ENCODE measurements at places on chromosomes 12 and 14.

DNA sequence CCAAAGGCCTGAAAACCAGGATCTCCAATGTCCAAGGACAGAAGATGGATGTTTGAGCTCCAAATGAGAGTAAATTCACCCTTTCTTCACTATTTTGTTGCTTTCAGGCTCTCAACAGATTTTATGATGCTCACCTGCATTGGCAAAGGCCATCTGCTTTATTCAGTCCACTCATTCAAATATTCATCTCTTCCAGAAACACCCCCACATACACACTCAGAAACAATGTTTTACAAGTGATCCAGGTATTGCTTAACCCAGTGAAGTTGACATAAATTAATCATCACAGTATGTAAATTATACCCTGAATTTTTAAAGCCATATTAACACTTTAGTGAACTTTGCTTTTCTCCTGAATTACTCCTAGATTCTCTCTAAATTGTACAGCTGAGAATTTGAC is 63.3 kb downstream of the DUSP6 start:
- no peak for DNase-seq

- DNase-seq, result no peak
These were observed 2.3 kb downstream of the MTA1 start for GRCh38 chr14:105421723-105422615.

DNA sequence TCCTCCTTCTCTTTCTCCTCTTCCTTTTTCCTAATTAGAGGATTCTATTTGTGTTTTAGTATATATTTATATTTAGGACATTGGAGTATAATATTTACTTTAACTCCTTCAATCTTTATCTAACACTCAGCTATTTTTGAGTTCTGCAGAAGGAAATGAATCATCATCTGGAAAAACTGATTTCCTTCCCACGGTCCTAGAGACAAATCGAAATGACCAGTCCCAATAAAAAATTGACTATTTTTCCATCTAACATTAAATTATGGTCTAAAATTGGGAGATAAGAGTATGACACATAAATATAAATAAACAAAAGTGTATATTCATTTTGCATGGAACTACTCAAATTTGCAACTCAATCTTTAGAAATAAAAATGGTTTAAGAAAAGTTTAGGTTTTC is 167.4 kb downstream of the TMTC3 start:
- no peak for DNase-seq

GRCh38 chr12:68984796-68985573 is 52.0 kb upstream of the CPM start:
- no peak for DNase-seq

GRCh38 chr14:35818346-35819115 is 7.6 kb upstream of the BRMS1L start:
- DNase-seq, result peak; percentile 57

- DNase-seq, result no peak
These were observed 298.9 kb downstream of the PCNX1 start for GRCh38 chr14:71206123-71206522.

GRCh38 chr12:24047326-24047725 is 97.9 kb upstream of the SOX5 start:
- DNase-seq, result no peak

GRCh38 chr14:56205881-56206280 is 87.7 kb downstream of the PELI2 start:
- no peak for DNase-seq

- no peak for DNase-seq
These were observed 629.3 kb downstream of the DIO2 start for GRCh38 chr14:79581912-79582576.

DNA sequence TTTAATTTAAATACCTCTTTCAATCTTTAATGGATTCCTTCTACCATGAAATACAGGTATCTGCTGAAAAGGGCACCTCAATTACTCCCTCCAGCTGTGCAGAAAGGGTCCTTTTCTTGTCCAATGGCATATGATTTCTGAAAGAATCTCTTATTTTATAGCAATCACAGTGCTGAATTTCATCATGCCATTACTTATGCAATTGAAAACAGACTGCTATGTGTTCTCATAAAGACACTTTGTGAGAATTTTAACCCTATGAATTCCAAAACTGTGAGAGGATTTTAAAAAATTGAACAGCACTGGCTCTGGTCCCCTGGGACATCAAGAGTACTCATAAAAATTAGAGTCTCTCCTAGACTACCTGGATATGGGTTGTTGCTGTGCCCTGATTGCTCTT is 45.9 kb upstream of the CNOT2 start:
- DNase-seq, result peak; percentile 41

DNA sequence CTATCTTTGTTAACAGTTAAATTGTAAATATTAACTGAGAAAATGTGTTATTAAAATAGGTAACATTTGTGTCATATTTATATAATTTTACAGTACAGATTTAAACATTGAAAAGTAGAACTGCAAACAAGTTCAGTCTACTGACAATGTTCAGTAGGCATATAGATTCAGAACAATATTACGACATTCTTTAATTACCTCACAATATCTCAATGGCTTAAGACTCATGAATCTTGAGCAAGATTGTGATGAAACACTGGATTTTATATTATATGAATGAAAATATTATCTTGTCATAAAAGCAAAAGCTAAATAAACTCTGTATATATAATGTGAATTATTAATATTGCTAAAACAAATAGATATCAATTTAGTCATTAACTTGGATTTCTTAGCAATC is 194.9 kb downstream of the ADAMTS20 start:
- DNase-seq, result no peak

GRCh38 chr12:112163471-112163991 is 38.2 kb downstream of the TRAFD1 start:
- DNase-seq, result no peak

GRCh38 chr14:75274899-75275569 is 3.6 kb upstream of the FOS start:
- peak; percentile 85 for DNase-seq

DNA sequence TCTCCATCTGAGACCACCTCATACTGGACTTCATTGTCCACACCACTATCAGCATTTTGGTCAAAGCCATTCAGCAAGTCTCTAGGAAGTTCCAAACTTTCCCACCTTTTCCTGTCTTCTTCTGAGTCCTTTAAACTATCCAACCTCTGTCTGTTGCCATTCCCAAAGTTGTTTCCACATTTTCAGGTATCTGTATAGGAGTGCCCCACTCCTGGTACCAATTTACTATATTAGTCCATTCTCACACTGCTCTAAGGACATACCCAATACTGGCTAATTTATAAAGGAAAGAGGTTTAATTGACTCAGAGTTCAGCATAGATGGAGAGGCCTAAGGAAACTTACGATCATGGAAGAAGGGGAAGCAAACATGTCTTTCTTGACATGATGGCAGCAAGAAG is 292.2 kb upstream of the ATXN7L3B start:
- DNase-seq, result no peak

GRCh38 chr14:46482200-46482599 is 169.4 kb downstream of the RPL10L start:
- DNase-seq, result no peak

DNA sequence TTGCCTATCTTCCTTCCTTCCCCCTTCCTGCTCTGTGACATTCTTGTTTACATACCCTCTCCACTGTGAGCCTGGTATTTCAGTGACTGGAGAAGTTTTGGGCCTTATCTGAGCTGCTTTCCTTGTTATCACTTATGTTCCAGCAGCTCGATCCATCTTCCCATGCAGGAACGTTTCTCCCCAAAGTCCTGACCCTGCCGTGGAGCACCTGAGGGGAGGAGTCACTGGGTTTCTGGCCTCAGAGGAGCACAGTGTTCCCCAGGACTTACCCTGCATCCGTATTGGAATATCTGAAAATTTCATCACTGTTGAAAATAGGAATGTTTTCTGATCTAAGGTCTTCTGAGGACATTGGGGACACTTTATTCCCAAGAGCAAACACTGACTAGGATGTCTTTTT is 141.8 kb downstream of the CACNA1C start:
- DNase-seq, result no peak

DNA sequence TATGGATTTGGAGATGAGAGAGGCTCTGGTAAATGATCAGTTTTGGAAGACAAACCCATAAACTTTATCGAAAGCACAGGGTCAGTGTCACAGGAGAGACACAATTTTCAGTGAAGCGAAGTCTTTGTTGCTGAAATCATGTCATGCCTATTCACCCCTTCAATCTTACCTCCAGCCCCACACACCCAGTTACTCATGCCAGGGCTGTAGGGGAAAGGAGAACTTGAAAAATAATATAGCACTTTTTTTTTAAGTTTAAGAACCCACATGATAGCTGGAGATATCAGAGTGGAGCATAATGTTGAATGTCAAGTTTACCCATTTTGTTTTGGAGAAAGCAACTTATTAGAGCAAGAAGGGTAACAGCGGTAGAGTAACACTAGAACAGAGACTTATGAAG is 107.4 kb downstream of the SSPN start:
- no peak for DNase-seq

- DNase-seq, result peak; percentile 21
These were observed 628 bp downstream of the SNRPF start for GRCh38 chr12:95859344-95859816.

DNA sequence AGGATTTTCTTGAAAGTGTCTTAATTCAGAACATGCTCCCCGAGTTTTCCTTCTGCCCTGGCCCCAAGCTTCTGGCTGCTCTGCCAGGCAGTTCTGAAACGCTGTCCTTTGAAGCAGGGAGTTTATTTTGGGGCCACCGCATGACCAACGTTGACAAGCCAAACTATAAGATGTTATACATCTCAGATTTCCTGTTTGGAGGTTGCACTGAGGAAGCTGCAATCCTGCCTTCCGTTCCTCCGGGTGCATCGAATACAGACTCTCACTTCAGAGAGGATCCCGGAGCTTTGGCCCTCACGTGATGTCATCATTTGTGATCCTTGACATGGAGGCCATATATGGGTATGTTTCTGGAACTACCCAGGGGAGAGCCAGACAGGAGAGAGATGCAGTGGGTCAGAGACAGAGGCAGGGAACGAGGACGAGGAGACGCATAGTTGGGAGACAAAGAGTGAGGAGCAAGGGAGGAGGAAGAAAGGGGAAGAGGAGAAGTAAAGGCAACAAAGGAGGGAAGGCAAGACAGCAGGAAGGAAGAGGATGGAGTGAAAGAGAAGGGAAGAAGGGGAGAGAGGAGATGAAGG is at the start of gene ASB2:
ASB2 (minus strand) TSS at position 94 of the 581 bp plus-strand sequence. CDS start 12,031 bp downstream, outside the sequence.
- peak; percentile 29 for DNase-seq

DNA sequence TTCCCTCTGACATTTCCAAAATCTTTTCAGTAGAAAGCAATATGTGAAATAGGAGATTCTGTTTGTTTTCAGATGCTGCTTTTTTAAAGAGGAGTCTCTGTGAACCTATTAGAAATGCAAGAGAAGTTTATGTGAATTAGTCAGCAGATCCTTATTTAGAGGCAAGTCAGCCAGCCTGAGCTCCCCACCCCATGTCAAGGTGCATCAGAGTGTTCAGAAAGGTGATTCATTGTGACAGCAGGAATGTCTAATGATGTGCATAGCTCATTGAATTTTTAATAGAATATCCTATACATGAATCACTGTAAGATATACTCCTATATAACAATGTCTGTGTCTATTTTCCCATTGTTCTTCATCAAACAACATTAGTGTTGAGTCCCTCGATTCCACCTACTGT is 1222.4 kb upstream of the USP15 start:
- DNase-seq, result no peak

- DNase-seq, result no peak
These were observed 110.3 kb downstream of the SINHCAF start for GRCh38 chr12:31215518-31216232.

- no peak for DNase-seq
These were observed 1.2 kb upstream of the NEMP1 start for GRCh38 chr12:57079821-57080220.

DNA sequence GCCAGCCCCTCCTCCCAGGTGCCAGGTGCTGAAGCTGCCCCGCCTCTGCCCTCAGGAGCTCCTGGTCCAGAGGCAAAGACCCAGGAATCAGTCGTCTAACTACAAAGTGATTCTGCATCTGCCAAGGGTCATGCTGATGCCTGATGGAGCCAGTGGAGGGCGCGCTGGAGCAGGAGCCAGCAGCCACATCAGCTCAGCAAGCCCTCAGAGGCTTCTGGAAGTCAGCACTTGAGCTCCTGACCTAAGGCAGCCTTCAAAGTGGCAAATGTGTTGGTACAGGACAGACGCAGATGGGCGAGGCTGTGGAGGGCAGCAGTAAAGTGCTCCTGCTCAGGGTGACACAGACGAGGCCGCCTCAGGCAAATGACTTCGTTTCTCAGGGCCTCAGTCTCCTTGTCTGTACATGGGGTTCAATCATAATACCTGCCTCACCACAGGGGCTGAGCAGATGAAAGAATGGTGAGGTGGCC is 10.9 kb downstream of the C12orf43 start:
- DNase-seq, result no peak

GRCh38 chr12:54392485-54393206 is 8.1 kb upstream of the ZNF385A start:
- DNase-seq, result no peak

GRCh38 chr12:7806863-7807487 is 17.8 kb downstream of the NANOG start:
- DNase-seq, result peak; percentile 56

DNA sequence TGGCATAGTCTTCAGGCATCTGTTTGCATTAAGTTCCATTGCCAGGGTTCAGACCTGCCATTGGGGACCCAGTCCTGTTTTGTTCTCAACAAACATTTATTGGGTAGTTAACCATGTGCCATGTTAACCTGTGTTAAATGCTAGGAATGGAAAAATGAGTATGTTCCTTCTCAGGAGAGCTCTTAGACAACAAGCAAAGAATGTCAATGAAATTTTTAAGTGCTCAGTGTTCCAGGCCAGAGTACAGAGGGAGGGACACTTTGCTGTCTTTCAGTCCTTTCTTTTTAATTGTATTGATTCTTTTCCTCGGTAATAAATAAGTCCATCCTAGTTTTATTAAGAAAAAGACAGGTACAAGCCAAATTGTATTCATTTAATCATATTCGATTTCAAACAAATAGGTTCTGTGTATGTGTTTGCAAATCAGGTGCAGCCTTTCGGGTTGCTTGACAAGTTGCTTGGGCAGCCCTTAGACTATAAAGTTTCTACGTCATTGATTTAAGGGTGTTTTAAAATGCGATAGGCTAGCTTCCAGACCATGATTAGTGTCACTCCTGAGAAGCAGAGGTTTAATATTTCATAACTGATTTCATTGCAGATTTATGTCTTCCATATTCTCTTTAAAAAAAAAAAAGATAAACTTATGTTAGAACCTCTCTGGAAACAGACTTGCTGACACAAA is 123.1 kb downstream of the DERA start:
- peak; percentile 28 for DNase-seq

GRCh38 chr12:96400631-96401075 is 414 bp upstream of the CDK17 start:
- no peak for DNase-seq

GRCh38 chr12:43815416-43815815 is 9.3 kb upstream of the TWF1 start:
- no peak for DNase-seq

- no peak for DNase-seq
These were observed 37.7 kb downstream of the SLC5A8 start for GRCh38 chr12:101172316-101172715.
